Stimulated activated CD4-positive, alpha-beta T cell treated with anti-CD3 and anti-CD28 coated beads, Interleukin-1b, Interleukin-23, amount 100 ng/mL, for 48 hours (primary cell): ENCODE measurements at places on chromosomes 3 and 15.

- DNase-seq, result no peak
Observed at GRCh38 chr15:82040862-82041261, 5.0 kb downstream of the MEX3B start.

- DNase-seq, result peak; percentile 90
Observed at GRCh38 chr3:45995236-45996192, at the start of gene FYCO1. Gene FYCO1, minus strand, starts transcription at chr3:45995824. Its CDS starts 10,914 bp downstream, at chr3:45984910.

DNA sequence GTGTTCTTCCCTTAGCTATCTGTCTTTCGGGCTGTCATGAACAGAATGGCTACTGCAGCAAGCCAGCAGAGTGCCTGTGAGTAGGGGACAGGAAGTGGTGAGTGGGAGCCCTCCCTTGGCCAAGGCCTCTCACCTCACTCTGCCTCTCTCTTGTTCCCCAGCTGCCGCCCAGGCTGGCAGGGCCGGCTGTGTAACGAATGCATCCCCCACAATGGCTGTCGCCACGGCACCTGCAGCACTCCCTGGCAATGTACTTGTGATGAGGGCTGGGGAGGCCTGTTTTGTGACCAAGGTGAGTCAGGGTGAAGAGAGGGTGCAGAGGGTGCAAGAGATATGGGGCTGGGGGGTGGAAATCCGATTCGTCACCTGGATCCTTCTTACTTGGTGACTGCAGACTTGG lies 3.0 kb downstream of the DLL4 start:
- no peak for DNase-seq

DNA sequence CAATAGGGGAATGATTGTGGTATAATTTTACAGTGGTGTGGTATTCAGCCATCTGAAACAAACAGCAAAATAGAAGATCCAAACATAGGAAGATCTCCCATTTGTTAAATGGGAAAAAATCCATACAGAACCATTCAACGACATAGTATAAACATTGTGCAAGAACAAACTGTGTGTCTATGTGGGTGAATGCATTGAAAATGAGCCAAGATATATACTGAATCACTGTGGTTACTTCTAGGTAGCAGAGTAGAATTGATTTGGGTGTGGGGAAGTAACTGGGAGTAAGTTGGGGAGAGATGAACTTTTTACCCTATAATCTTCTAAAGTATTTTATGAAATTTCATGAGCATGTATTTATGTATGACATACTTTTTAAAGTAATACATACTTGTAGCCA lies 123.1 kb upstream of the UMPS start:
- DNase-seq, result no peak

- no peak for DNase-seq
Observed at GRCh38 chr15:73081321-73081958, 29.2 kb downstream of the NEO1 start.

DNA sequence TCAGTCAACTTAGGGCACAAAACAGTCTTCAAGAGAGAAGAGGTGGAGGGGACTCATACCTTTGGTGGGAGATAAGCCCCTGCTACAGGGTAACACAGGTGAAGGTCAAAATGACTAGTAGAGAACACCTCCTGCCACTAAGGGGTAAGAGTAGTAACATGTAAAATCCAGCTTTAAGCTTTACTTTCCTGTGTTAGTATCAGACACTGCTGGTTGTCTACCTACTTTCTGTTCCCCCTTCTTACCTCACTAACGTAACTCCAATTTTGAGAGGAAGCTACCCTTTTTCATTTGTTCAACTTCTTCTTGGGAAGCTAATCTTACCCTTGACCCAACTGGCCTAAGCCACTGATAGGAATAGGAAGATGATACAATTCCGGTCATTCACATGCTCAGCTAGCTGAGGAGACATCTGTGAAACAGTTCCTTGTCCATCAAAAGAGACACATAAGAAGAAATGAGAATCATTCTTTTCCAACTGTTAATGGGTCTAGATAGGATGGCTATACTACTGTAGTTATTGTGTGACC lies 826.8 kb upstream of the CFAP20DC start:
- DNase-seq, result no peak

- peak; percentile 13 for DNase-seq
Observed at GRCh38 chr3:72750405-72750965, 97.8 kb downstream of the SHQ1 start.

DNA sequence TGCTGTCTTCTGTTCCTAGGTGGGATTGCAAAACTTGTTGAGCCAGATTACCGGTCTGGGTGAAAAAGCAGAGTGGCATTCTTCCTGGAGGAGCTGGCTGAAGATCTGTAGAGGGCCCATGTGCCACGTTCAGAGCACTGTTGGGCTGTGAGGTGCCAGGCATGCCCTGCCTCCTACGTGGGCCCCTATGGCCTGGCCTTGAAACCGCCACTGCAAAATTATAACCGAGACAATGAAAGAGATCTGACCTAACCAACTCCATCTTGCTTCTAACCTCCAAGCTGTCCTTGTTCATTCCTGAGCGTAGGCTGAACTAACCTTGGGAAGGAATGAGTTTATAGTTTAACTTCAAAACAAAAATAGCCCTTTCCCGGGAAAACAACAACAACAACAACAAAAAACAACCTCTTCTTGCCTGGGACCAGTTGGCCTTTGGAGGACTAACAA lies 1.4 kb upstream of the ACAD9 start:
- DNase-seq, result no peak

DNA sequence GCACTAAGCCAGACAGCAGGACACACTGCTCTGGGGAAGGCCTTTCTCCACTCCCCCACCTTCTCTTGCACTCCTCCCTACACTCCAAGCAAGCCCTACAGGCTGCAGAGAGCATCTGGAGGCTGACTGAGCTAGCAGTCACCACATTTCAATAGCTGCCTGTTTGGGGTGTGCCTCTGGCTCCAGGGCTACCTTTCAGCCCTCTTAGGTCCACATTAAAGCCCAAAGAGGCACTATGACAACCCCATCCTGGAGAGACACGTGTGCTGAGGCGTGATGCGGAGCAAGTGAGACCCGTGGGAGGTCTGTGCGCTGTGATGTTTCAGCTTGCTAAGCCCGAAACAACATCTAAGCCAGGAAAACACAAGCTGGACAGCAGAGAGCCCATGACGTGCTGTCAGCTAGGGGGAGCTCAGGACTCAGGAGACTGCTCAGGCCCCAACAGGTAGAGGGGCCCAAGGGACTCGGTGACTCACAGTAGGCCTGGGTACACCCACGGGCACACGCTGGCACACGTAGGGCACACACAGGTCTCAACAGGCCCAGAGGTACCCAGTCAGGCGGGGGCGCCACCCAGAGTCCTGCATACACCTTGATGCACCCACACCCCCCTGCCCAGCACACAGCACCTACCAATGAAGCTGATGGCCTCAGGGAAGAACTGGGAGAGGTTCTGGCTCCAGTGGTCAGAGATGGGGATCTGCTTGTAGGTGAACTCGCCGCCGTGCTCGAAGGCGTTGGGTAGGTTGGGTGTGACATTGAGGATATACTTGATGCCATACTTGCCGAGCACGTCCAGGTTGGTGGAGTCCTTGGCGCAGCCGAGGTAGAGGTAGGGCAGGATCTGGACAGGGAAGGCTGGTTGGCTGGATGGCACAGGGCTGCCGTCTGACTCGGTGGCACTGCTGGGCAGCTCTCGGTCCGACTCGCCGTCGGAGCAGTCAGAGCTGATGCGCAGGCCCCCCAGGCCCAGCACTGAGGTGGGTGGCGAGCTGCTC lies 2.8 kb downstream of the DUSP7 start:
- DNase-seq, result peak; percentile 51
